Activated naive CD4-positive, alpha-beta T cell treated with anti-CD3 and anti-CD28 coated beads, Interleukin-2, amount 50 U/mL, for 72 hours (primary cell): ENCODE measurements at places on chromosomes 6 and 20.

GRCh38 chr6:15817100-15817499 lies 154.3 kb upstream of the DTNBP1 start:
- no peak for DNase-seq

DNA sequence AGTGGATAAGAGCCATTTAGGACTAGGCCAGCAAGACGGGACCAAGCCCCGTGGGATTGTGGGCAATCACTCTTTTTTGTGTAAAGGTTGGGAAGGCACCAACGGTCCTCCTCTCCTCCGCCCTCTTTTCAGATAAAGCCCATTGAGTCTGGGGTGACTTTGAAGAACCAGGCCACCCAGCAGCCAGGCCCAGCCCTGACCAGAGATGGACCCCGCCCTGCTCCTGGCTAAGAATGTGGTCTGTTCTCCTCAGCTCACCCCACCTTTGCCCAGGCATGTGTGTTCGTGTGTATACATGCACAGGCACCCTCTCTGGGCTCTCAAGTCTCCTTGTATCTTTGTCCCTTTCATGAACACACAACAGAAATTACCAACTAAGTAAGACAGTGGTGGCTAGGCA lies 9.1 kb downstream of the SDC4 start:
- no peak for DNase-seq

- no peak for DNase-seq
Measured at GRCh38 chr6:135527116-135527959, 29.8 kb upstream of the AHI1 start.

- no peak for DNase-seq
Measured at GRCh38 chr6:133807501-133807900, 81.4 kb upstream of the TCF21 start.

GRCh38 chr20:43843096-43843964 lies 71.3 kb upstream of the TOX2 start:
- DNase-seq = no peak
